ENCODE measurements at places on chromosomes 1 and 21. TPM values are rescaled to one million over a fixed set of nuclear protein-coding genes. Genes with fewer than 3 reads are reported as not detected.

DNA sequence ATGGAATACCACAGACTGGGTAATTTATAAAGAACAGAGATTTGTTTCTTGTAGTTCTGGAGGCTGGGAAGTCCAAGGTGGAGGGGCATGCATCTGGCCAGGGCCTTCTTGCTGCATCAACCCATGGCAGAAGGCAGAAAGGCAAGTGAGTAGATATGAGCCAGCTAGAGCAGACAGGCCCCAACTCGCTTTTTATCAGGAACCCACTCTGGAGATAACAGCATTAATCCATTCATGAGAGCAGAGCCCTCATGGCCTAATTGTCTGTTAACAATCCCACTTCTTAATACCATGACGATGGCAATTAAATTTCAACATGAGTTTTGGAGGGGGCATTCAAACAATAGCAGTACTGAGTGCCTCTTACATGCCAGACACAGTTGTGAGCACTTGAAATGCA is 87.2 kb upstream of the SOX13 start:
- no peak for DNase-seq

- DNase-seq = no peak
These were observed 5.2 kb downstream of the DIO1 start for GRCh38 chr1:53899206-53899628.

DNA sequence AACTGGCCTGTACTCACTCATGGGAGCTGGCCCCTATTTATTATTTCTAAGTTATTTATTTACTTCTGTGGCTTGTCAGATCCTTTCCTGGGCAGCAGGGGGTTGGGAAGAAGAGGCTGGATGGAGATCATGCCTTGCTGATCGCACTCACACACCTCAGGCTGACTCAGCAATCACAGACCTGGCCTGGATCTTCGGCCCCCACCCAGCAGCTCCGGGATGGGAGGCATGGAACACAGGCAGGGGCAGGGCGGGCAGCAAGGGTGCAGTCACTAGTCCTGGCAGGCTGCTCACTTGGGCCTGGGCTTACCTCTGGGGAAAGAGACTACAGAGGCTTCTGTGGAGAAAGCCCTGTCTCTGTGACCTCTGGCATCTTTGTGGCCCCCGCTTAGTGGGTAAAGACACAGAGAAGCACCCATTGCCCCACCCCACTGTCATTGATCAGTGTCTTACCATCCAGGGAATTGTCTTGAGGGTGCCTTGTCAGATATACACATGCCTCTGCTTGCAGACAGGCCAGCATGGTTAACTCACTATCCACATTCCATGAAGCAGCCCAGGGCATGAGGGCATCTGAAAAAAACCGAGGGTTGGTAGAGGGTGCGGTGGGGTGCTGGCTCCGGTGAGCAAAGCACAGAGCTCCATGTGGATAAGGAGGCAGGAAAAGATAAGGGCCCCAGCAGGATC is 3.7 kb downstream of the ARTN start:
- no peak for DNase-seq

DNA sequence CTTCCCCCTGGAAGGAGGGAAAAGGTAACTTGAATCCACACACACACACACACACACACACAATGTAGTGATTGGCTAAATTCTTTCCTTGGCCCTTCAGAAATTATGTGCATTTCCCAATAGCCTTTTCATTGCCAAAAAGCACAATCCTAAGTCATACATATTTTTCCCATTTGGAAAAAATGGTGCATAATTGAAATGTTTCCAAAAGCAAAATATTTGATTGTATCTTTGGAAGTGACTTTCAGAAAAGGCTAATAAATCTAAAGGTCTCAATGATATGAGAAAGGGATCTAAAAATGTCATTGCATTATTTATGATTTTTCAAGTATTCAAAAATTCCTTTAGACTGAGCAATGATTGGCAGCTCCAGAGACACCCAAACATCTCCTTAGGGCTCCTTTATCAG is 43.5 kb upstream of the NEK7 start:
- peak; percentile 66 for DNase-seq

- DNase-seq = no peak
These were observed 848.8 kb downstream of the BRINP3 start for GRCh38 chr1:189628857-189629256.

RAB7B gene
- total RNA-seq = 2.8 TPM

- no peak for DNase-seq
These were observed 19.8 kb upstream of the SLC2A1 start for GRCh38 chr1:42978317-42979035.

DNA sequence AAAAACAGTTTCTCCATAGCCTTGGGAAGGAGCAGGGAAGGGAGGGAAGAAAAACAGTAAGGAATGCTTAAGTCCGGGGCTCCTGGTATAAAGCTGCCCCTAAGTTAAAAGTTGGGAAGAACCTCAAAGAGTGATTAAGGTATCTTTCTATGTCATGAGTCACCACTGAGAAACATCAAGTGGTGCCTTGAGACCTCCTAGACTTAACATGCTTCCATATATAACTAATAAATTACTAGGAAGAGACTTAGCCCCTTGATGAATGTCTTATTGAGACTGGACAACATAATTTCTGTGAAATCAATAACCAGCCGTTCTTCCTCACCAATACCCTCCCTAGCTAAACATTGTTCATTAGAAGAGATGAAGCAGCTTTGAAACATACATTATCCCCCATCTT is 121.8 kb upstream of the SLC44A3 start:
- DNase-seq = peak; percentile 63

PLEKHA6 gene
- total RNA-seq = 8.3 TPM

LCE2A gene
- 9.9 TPM for total RNA-seq

WNT2B gene
- total RNA-seq = 0.13 TPM

DNA sequence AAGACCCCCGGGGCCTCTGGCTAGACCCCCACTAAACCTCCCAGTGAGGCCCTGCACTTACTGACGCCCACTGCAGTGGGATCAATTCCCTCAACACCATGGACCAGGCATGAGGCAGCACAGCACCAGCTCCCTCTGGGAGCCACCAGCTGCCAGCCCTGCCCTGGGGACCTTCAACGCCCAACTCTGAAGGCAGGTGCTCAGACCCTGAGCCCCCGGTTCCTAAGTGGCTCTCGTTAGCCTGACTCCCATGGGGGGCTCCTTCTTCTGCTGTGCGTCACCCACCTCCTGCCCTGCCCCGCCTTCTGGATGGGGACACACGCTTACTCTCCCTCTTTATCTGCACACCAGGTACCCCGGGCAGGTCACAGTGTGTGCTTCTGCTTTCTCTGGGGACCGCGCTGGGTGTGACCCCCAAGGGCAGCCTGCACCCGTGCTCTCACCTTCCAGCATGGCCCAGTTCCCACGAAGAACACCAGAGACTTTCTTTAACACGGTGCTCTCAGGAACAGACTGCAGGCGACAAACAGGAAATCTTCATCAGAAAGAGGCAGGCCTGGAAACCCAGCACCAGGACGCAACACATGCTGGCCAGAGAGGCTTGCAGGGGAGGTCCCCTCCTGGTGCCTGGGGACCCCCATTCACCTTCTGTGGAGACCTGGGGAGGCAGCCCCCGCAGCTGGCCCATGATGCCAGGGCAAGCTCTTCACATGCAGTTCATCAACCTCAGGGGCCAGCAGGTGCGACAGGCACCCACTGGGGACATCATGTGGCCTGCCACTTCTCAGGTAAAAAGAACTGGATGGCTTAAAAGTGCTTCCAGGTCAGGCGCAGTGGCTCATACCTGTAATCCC is 27.3 kb downstream of the WDR4 start:
- no peak for DNase-seq

DNA sequence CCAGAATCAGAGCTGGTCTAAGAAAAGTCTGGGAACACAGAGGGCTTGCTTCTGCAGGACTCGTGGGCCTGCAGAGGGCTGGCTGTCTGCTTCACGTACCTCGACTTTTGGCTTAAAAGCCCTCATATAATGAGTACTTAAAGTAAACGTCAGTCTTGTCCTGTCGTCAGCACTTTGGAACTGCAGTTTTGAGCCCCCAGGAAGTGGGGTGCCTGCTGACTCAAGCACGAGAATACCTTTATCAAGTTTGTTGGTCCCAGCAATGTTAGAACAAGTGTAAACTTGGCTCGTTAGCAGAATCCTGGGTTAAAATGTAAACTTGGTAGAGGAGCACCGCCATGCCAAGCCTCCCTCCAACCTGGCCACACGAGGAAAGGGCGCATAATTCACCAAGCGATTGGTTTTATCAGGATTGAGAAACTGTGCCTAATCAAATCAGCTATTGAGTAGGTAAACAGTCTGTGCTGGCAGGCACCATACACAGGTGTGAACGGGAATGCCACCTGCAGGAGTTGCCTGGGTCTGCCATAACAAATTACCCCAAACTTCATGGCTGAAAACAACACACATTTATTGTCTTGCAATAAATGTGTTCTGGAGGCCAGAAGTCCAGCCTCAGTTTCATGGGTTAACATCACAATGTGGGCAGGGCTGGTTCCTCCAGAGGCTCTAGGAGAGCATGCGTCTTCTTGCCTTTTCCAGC is 45.0 kb upstream of the FHAD1 start:
- DNase-seq = no peak

DNA sequence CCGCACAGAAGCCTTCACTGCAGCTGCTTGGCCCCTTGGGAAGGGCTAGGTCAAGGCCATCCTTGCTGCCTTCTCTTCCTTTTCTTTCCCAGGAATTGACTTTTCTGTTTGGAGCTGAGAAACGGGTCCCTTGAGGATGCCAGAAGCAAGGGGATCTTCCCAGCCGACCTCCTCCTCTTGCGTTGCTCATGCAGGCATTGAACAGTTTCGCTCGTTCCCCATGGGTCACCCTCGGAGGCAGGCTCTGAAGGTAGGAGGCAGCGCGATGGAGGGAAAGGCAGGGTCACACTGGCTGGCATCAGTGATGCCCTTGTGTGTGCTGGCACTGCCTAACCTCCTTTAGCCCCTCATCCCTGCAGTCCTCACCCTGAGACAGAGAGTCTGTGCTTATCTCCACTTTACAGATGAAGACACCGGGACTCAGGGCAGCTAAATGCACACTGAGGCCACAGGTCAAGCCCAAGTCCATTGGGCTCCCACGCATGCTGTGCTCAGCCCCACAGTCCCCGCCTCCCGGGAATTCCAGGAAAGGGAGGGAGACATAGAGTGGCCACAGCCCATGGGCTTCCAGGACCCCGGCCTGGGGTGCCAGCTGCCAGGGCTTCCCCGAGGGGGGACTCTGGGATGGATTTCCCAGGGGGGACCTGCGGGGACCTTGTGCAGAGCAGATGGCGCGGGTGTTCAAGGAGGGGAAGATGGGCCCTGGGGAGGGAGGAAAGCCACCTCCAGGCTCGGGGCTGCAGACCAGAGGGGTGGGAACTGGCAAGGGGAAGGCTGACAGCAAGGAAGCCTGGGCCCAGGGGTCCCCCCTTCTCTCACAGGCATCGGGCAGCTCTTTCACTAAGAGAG is 90.2 kb downstream of the SPSB1 start:
- DNase-seq = no peak

DNA sequence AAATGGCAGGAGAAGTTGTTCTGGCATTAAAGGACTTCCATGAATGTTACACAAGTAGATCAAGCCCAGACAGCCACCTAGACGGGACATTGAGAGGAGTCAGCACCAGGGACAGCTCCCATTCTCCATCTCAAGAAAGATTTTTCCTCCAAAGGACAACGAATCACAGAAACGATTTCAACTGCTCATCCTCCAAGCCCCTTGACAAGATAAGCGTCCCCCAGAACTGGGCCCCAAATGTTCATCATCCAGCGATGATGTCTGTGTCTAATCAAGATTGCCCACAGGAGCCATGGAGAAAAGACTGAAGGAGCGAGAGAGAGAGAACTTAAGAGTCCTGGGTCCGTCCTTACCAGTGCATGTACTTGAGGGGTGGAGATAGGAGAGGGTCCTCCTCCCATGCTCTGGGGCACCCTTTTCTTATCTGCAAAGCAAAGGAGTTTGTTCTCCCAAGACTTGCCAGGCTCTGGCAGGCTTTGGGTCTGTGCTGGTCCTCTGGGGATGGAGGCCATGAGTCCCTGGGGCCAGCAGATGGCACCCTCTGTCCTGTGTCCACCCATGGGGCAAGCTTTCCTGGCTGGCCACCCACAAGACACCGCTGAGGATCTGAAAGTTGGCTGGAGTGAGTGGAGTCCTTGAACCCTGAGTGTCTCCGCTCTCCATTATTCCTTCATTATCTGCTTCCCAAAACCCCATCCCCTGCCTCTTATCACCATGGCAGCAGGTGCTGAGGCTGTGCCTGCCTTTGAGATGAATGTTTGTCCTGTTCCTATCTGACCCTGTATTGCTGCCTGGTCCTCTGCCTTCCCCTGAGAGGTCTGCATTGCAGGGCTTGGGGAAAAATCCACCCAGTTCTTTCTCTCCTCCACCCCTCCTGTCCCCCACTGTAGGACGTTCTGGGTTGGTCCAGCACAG is 164.6 kb downstream of the ACTL8 start:
- peak; percentile 71 for DNase-seq

GRCh38 chr1:219713981-219714381 is 101.1 kb upstream of the ZC3H11B start:
- DNase-seq = no peak

- no peak for DNase-seq
These were observed 1.8 kb upstream of the TTC34 start for GRCh38 chr1:2803086-2803930.

DNA sequence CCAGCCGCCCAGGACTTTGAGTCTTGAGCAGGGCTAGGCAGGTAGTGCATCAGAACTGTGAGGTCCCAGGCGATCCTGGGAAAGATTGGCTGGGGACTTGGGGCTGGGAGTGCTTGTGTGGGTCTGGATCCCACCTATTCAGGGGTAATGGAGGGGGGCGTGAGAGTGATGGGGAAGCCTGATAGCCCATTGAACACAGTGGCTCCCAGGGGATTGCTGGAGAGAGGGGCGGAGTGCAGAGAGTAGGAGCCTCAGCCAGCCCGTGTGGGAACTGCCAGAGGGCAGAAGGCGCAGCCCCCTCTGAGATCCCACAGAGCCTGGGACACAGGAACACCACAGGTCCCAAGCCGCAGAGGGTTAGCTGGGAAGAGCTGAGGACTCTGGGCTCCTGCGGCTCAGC is 19.3 kb upstream of the PDZK1IP1 start:
- DNase-seq = no peak

FMOD gene
- total RNA-seq = 12.1 TPM

LRRC38 gene
- total RNA-seq = not detected

DPT gene
- 11.8 TPM for total RNA-seq

DNA sequence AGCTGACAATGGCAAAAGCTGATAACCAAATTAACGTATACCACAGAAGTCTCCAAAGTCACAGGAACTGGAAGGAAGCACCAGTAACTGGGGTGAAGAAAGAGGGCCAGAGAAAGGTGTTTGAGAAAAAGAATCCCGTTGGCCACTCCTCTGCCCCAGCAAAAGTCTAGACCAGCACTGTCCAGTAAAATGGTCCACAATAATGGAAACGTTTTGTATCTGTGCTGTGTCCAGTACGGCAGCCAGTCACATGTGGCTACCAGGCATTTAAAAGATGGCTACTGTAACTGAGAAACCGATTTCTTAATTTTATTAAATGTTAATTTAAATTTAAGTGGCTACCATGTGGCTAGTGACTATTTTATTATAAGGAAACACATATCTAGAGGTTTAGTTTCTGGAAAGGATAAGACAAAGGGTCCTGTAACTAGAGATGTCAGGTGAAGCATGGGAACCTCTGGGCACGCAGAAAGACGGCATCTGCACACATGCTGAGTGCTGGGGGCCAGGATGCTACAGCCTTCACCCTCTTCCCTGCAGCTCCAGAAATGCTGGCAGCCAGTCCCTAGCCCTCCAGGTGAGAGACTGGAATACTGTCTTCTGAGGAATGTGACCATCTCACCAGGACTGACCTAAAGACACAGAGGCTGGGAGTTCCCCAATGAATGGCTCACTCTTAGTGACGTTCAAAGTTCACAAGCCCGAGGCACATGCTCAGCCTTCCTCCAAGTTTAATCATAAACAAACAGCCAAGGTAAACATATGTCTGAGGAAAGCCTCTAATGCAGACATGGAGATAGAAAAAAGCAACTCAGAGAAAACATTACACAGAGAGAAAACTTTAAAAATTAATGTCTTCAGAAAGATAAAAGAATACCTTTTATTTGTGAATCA is 50.7 kb downstream of the JAK1 start:
- DNase-seq = peak; percentile 72

CADM3 gene
- not detected for total RNA-seq

Measured in GM23248 (cell line).